CD8-positive, alpha-beta memory T cell (primary cell): ENCODE measurements at places on chromosomes 1 and 21.

GRCh38 chr1:200982071-200982945 is 41.2 kb downstream of the KIF21B start:
- DNase-seq: no peak

DNA sequence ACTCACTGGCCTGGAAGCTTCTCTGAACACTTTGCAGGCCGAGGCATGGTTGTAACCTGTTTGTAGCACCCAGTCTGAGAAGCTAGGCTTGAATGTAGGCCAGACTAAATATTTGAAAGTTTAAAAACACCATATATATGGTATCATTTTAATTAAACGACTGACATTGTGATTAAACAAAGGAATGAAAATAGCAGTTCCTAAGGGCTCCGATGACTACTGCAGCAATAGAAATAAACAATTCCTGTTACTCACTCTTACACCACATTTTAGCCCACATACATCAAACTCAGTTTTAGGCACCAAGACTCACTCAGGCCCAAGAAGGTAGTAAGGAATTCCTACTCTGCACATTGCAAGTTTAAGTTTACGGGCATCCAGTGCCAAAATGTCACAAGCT is 281.2 kb downstream of the AKT3 start:
- no peak for DNase-seq

- DNase-seq: no peak
Measured at GRCh38 chr1:246092136-246092535, 414.9 kb downstream of the SMYD3 start.

DNA sequence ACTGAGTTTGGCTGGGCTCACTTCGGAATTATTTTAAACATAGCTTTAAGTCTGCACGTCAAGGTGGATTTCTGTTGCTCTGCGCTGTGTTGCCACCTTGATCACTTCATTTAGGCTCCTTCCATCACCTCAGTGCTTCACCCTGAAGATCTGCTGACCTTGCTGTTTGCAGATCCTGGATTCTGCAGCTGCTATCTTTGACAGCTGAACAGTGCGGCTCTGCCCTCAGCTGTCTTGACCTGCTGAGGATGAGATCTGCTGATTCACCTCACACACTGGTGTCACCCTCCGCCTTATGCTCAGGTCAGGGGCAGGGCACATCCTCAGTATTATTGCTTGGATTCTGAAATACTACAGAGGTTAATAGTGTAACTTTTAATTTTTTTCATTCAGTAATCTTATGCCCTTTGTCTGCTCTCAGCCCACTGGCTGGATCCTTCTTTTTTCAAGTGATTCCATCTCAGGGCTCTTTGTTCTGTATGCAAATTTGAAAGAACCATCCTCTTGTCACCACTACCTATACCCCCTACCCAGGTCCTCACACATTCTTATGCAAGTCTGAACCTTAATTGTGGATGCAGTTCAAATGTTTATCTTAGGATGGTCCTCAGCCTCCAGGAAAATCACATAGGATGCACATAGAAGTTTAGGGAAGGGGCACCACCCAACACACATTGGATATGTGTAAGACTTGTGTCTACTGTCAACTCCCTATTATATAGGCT is 364.0 kb downstream of the OLFM3 start:
- DNase-seq: no peak

- no peak for DNase-seq
Measured at GRCh38 chr1:109011335-109011734, 30.6 kb downstream of the WDR47 start.

- DNase-seq: no peak
Measured at GRCh38 chr1:201100169-201100930, 11.9 kb downstream of the CACNA1S start.

GRCh38 chr1:7458946-7459345 is 312.1 kb upstream of the VAMP3 start:
- DNase-seq: no peak

GRCh38 chr1:228781161-228781808 is 46.0 kb downstream of the RHOU start:
- no peak for DNase-seq

- DNase-seq: no peak
Measured at GRCh38 chr1:118097622-118098348, 87.2 kb downstream of the SPAG17 start.
